ENCODE measurements at places on chromosomes 2 and 18. TPM values are rescaled to one million over a fixed set of nuclear protein-coding genes. Genes with fewer than 3 reads are reported as not detected.

Gene GEN1
- 8.3 TPM for total RNA-seq

- no peak for DNase-seq
These were observed 52.5 kb downstream of the AQP4 start for GRCh38 chr18:26813043-26813442.

- no peak for DNase-seq
These were observed 75.2 kb downstream of the ACVR1 start for GRCh38 chr2:157800838-157801495.

GRCh38 chr2:239235311-239235710, 165.5 kb downstream of the HDAC4 start:
- no peak for DNase-seq

Gene SIX2
- 14.8 TPM for total RNA-seq

Gene LYPD6B
- total RNA-seq, result 2.9 TPM

GRCh38 chr2:105114551-105114950, 76.7 kb downstream of the MRPS9 start:
- peak; percentile 95 for DNase-seq

DNA sequence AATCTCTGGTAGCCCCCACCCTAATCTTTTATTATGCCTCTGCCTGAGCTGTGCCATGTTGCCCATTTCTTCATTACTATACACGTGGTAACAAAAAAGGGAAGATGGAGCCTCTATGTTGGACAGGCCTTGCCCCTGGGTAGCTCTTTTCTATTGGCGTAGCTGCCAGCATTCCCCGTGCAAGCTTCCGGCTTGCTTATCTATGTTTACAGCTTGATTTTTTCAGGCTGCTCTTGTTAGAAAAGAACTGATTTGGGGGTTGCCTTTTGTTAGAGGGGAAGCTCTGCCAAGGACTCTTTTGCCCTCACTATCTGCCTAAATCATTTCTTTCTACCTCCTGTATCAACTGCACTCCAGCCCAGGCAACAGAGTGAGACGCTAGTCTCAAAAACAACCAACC, 45.5 kb upstream of the ZSWIM2 start:
- no peak for DNase-seq

Gene LOXL3
- total RNA-seq, result 97.4 TPM

GRCh38 chr2:47558768-47559684, 156.1 kb downstream of the MSH2 start:
- no peak for DNase-seq

All from osteoblast (primary cell).